ENCODE measurements at places on chromosomes 1 and 21. TPM values are rescaled to one million over a fixed set of nuclear protein-coding genes. Genes with fewer than 3 reads are reported as not detected.

DNA sequence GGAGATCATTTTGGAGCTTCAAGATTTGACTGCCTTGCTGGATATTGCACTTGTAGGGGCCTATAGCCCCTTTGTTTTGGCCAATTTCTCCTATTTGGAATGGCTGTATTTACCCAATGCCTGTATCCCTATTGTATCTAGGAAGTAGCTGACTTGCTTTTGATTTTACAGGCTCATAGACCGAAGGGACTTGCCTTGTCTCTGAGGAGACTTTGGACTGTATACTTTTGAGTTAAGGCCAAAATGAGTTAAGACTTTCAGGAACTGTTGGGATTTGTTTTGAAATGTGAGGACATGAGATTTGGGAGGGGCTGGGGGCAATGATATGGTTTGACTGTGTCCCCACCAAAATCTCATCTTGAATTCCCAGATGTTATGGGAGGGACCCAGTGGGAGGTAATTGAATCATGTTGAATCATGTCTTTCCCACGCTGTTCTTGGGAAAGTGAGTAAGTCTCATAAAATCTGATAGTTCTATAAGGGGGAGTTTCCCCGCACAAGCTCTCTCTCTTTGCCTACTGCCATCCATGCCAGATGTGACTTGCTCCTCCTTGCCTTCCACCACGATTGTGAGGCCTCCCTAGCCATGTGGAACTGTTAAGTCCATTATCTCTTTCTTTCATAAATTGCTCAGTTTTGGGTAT is 276.1 kb downstream of the LMX1A start:
- no peak overlapping the region for H3K27ac ChIP-seq
- no peaks in the 10 kb centered on the region for H3K36me3 ChIP-seq
- H3K4me1 ChIP-seq: no peaks in the 10 kb centered on the region
- no peak for DNase-seq

DNA sequence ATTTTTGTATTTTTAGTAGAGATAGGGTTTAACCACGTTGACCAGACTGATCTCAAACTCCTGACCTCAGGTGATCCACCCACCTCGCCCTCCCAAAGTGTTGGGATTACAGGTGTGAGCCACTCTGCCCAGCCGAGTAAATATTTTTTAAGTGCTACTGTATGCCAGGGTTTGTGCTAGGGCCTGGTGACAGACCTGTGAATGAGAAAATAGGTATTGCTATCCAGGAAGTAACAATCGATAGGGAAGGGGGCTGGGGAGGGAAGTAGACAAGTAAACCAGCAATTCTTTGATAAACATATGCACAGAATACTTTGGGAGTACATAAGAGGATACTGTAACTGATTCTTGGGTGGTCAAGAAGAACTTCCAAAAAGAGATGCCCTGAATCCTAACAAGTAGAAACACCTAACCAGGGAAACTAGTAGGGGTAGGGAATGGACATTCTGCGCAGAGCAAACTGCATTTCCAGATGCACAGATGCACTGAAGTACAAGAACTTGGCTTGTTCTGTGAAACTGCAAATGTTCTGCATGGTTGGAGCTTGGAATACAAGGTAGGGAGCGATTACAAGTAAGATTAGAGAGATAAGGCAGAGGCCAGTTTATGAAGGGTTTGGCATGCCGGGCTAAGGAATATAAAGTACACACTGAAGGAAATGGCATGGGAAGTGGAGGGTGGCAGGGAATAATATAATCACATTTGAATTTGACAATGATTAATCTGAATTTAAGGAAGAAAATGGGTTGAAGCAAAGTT is 19.0 kb upstream of the DOCK7 start:
- H3K27me3 ChIP-seq: no peaks in the 10 kb centered on the region
- DNase-seq: no peak
- no peak overlapping the region for H3K27ac ChIP-seq
- H3K4me3 ChIP-seq: no peak overlapping the region

F13B gene
- not detected for total RNA-seq

DNA sequence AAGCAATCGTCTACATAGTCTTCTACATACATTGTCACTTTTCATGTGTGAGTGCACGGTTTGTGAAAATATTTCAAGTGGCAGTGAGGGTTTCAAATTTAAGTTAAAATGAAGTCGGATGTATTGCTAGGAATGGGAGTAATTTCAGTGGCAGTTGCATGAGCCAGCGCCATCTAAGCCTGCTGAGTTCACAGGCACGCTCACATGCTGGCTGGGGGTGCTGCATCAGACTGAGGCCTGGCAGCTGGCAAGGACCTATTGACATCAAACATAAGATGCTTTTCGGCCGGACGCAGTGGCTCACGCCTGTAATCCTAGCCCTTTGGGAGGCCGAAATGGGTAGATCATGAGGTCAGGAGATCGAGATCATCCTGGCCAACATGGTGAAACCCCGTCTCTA is 80.7 kb downstream of the UBE4B start:
- peaks cover 22% of the 10 kb centered on the region for H3K4me1 ChIP-seq
- DNase-seq: no peak
- no peak overlapping the region for H3K27ac ChIP-seq
- H3K27me3 ChIP-seq: no peaks in the 10 kb centered on the region

DNA sequence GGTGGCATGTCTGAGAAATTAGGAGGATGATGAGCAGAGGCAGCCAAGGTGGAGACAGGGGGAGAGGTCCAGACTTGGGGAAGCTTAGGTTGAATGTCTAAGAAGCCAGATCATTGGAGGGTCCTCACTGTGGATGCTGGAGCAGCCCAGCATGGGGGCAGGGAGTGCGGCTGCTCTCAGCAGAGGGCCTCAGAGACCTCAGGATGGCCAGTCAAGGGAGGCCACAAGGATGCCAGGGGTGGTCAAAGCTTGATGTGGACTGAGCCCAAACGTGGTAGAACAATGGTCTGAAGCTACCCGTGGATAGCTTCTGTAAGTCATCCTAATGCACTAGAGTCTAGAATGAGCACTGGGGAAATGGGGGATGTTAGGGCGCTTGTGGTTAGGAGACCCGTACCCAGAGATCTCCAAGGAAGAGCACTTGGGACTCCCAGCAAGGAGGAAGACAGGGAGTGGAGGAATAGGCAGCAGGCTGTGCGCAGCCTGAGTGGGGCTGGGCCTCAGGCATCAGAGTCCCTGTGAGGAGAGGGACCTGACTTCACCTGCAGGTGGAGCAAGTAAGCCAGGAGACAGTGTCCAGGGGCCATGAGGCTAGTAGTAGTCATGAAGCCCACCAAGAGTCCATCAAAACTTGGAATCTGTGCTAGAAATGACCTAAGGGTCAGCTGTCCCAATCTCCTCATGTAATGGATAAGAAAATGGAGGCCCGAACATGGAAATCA is 4.3 kb upstream of the S100A9 start:
- no peaks in the 10 kb centered on the region for H3K4me1 ChIP-seq
- H3K4me3 ChIP-seq: no peak overlapping the region
- DNase-seq: peak; percentile 3
- peaks cover 45% of the 10 kb centered on the region for H3K27me3 ChIP-seq
- no peaks in the 10 kb centered on the region for H3K36me3 ChIP-seq
- H3K27ac ChIP-seq: no peak overlapping the region

DNA sequence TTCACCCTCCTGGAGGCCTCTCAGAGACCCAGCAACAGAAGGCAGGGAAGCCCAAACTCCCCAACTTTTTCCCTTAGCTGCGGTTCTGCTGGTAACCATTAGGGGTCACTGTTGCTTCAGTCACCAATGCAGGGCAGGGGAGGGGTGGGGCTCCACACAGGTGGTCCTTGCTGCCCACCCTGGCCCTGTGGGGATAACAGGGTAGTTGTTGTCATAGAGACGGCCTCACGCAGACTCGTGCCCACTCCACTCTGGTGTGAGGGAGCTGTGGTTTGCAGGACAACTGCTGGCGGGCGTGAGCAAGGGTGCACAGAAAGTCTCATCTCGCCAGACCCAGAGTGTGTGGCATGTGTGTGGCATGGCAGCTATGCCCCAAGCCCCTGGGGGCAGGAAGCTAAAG is 19.9 kb downstream of the INSRR start:
- H3K36me3 ChIP-seq: no peaks in the 10 kb centered on the region
- H3K4me1 ChIP-seq: no peaks in the 10 kb centered on the region
- H3K4me3 ChIP-seq: no peak overlapping the region

GRCh38 chr21:36079010-36079649 is 9.3 kb downstream of the CBR1 start:
- H3K4me3 ChIP-seq: no peak overlapping the region
- H3K4me1 ChIP-seq: peaks cover 5% of the 10 kb centered on the region
- no peak overlapping the region for H3K27ac ChIP-seq
- H3K27me3 ChIP-seq: peaks cover 3% of the 10 kb centered on the region
- no peaks in the 10 kb centered on the region for H3K36me3 ChIP-seq

DNA sequence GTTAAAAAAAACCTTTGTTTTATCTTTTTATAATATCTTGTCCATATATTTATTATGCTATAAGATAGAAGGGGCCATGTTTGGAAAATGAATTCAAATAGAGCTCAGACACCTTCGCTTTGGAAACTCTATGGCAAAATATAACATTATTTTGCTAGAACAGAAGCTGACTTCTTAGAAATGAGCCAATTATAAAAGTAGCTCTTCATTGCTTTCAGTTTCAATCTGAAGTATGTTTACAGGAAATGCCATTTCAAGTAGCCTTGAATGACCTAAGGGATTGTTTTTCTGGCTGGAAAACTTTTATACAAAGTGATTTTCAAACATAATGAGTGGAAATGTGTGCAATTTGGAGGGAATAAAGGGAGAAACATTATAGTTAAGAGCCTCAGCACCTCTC is 37.8 kb upstream of the GBP5 start:
- H3K36me3 ChIP-seq: no peaks in the 10 kb centered on the region
- H3K27me3 ChIP-seq: no peaks in the 10 kb centered on the region
- H3K27ac ChIP-seq: no peak overlapping the region
- H3K4me1 ChIP-seq: no peaks in the 10 kb centered on the region

DNA sequence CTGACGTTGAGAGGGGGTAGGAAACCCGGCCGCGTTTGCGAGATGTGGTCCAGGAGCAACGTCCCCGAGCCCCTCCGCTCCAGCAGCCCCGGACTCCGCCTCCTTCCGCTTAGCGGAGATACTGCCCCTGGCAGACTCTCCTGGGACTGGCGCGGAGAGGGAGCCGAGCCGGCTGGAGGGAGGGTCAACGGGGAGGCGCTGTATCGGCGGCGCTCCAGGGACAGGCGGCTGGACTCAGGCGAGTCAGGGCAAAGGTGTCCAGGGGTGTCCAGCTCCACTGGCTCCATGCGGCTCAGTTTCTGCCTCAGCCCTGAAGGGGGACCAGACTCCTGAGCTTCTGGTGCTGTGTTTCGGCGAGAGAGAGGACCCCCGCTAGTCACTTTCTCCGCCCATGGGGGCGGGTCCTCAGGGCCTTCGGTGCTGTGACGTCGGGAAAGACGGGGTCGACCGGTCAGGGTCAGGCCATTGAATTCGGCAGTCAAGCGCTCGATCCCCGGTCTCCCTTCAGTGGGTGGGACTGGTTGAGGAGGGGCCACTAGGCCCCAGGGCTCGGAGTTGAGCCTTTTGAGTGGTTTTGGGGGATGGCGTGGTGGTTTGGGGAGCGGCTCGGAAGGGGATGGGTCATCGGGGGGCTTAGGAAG is 2.8 kb upstream of the LIX1L start:
- H3K27ac ChIP-seq: peak overlapping the region; percentile 83
- H3K27me3 ChIP-seq: peaks cover 3% of the 10 kb centered on the region
- no peaks in the 10 kb centered on the region for H3K36me3 ChIP-seq
- peaks cover 72% of the 10 kb centered on the region for H3K4me1 ChIP-seq

GRCh38 chr1:14466006-14466405 is 132.5 kb upstream of the KAZN start:
- H3K4me1 ChIP-seq: no peaks in the 10 kb centered on the region
- H3K36me3 ChIP-seq: no peaks in the 10 kb centered on the region
- no peaks in the 10 kb centered on the region for H3K27me3 ChIP-seq
- DNase-seq: no peak
- H3K4me3 ChIP-seq: no peak overlapping the region

DNA sequence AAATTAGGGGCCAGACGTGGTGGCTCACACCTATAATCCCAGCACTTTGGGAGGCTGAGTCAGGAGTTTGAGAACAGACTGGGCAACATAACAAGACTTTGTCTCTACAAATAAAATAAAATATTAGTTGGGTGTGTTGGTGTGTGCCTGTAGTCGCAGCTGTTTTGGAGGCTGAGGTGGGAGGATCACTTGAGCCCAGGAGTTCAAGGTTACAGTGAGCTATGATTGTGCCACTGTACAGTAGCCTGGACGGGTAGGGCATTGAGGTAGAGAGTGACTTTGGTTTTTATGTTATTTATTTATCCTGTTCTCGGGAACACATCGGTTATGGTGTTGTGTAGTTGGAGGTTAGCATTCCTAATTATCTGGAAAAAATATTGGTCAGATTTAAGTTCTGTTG is 19.5 kb downstream of the KIF1B start:
- no peaks in the 10 kb centered on the region for H3K36me3 ChIP-seq
- no peak overlapping the region for H3K4me3 ChIP-seq
- no peaks in the 10 kb centered on the region for H3K27me3 ChIP-seq

PLCH2 gene
- total RNA-seq: not detected

DNA sequence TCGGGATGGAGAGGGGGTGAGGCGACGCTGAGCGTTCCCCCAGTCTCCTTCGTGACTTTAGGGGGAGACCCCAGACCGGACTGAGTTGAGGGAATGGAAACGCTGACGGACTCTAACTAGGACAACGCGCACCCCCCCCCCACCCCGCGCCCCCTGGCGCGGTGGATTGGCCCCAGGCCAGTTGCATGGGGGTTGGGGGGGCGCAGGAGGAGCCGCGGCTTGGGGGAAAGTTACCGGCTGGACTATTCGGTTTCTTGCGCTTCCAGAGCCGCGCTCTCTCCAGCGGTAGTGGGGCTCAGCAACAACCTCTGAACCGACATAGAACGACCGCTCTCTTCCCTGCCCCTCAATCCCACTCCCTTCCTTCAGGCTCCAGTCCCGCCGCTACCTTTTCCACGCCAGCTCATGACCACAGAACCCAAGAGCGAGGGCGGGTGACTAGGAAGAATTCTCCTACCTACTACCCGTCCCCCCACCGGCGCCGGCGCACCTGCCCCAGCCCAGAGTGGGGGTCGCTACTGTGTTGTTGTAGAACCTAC is 694 bp downstream of the ZBTB7B start:
- peak overlapping the region; percentile 83 for H3K27ac ChIP-seq
- peak overlapping the region; percentile 94 for H3K4me3 ChIP-seq
- no peaks in the 10 kb centered on the region for H3K27me3 ChIP-seq
- no peaks in the 10 kb centered on the region for H3K36me3 ChIP-seq

S100A5 gene
- 0.68 TPM for total RNA-seq

C1orf52 gene
- total RNA-seq: 27.3 TPM

- H3K4me3 ChIP-seq: no peak overlapping the region
- no peak overlapping the region for H3K27ac ChIP-seq
- no peak for DNase-seq
- no peaks in the 10 kb centered on the region for H3K36me3 ChIP-seq
- H3K27me3 ChIP-seq: no peaks in the 10 kb centered on the region
Observed at GRCh38 chr1:211634461-211634860, 41.0 kb downstream of the NEK2 start.

GRCh38 chr21:35509001-35509704 is 460.1 kb upstream of the RUNX1 start:
- DNase-seq: no peak
- no peaks in the 10 kb centered on the region for H3K27me3 ChIP-seq
- peak overlapping the region; percentile 39 for H3K27ac ChIP-seq

DNA sequence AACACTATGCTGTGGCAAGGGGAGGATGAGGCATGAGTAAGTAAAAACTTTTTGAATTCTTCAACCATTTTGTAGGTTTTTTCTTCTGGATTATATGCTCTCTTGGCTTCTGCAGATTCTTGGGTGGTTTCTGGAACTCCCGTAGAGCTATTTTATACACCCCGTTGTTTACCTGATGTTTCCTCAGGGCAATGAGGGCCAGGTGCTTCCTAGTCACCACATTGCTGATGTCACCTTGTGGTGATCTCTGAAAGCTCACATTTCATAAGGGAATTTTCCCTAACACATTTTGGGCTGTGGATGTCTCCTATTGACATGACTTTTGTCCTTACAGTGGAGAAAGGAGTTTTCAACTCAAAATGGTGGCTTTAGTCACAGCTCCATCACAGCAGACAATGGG is 356.6 kb downstream of the PLA2G4A start:
- H3K27me3 ChIP-seq: peaks cover 2% of the 10 kb centered on the region
- no peak overlapping the region for H3K4me3 ChIP-seq
- H3K4me1 ChIP-seq: no peaks in the 10 kb centered on the region
- no peak for DNase-seq

CLCA2 gene
- total RNA-seq: 0.07 TPM

Data from HFFc6 (cell line).